ENCODE measurements at places on chromosomes 16 and 17.

- no peak for DNase-seq
Observed at GRCh38 chr17:75839942-75840798, 4.0 kb downstream of the UNC13D start.

- no peak for DNase-seq
Observed at GRCh38 chr17:43354371-43354770, 44.4 kb upstream of the ARL4D start.

- DNase-seq: no peak
Observed at GRCh38 chr17:74454197-74455024, 12.0 kb upstream of the CD300A start.

DNA sequence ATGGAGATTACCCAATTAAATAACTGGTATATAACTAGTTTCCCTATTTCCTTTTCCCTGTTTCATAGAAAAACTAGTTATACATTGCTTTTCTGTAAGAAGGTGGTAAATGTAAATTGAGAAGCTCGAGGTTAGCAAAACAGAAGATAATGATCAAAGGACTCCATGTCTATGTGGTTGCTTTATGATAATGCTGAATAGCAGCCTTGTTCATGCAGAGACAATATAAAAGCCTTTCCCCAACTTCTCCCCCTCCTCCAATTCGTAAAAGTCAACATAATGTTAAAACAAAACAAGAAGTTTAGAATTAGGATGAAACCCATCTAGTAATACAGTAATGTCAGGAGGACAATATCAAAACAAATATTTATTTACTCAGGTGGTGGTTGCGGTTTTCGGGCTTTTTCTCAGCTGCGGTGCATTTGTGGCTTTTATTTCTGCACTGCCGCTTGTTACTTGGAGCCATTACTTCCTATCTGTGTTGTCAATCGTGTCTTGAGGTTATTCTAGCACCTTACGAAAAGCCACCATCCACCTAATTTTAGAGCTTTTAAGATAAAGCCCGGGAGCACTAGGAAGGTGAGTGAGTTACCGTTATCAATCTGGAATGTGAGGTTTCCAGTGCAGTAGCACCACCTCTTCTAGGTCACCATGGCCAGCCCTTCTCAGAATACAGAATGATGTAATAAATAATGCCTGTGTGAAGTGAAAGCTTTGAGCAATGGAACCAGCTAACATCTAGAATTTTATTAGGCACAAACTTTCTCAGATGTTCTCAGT is 297.5 kb downstream of the CDH13 start:
- no peak for DNase-seq

- no peak for DNase-seq
Observed at GRCh38 chr16:2795395-2796143, 2.7 kb upstream of the PRSS41 start.

DNA sequence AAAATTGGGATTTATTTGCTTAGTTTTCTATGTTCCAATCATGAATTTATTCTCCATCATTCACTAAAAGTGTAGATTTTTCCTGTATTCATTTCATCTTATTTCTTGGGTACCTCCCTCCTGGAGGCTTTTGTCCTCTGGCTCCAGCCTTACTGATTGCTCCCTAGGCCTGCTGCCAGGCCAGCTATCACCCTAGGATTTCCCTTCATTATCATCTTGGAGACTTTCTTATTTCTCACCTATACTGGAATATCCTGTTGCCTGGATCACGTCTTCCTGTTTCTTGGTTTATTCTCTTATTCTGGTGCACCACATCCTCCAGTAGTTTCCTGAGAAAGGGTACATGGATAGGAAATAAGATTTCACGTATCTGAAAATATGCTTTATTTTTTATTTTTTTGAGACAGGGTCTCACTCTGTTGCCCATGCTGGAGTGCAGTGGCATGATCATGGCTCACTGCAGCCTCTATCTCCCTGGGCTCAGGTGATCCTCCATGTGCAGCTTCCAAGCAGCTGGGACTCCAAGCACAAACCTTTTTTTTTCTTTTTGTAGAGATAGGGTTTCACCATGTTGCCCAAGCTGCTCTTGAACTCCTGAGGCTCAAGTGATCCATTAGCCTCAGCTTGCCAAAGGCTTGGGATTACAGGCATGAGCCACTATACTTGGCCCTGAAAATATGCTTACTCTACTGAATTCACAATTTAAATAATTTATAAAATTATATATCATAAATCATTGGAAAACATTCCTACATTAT is 13.3 kb upstream of the KPNB1 start:
- DNase-seq: no peak

GRCh38 chr16:84823484-84823883 is 3.7 kb downstream of the CRISPLD2 start:
- DNase-seq: peak; percentile 44

DNA sequence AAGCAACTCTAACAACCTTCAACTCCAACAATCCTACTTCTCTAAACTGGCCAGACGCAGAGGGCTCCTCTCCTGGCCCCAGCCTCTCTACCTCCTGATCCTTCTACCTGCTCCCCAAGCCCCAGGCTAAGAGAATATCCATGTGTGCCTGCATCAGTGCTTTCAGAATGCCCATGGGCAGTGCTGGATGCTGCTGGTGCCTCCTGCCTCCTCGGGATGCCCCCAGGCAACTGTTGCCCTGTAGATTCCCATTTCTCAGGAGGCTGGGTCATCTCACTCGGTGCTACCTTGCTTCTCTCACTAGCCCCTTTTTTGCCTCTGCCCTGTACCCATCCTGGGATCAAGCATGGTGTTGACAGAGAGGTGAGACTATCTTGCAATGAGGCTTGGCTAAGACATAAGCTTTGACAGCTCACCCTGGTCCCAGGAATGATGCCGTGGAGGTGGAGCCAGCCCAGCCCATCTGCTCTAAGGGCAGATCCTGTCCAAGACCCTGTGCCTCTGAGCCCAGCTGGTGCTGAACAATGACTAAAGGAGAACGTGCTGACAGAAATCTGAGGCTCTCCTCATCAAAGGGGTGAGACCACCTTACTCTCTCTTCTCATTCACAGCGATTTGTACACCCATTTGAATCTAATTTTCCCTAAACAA is 19.4 kb upstream of the SUPT4H1 start:
- DNase-seq: no peak

DNA sequence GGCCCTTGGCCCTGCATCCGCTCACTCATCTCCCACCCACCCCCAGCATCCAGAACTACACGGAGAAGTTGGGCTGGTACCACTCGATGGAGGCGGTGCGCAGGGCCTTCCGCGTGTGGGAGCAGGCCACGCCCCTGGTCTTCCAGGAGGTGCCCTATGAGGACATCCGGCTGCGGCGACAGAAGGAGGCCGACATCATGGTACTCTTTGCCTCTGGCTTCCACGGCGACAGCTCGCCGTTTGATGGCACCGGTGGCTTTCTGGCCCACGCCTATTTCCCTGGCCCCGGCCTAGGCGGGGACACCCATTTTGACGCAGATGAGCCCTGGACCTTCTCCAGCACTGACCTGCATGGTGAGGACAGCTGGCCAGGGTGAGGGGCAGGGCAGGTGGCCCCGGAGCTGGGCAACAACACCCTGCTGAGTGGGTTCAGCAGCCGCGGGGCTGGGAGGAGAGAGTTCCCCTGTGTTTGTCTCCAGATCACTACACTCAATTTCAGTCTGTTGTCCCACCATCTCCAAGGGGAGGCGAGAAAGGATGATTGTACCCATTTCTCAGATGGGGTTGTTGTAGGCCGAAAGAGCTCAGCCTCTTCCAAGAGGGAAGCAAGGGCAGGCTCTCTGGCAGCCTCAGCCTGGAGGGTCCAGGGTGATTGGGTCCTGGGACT is 14.4 kb downstream of the MMP15 start:
- no peak for DNase-seq

GRCh38 chr17:49523706-49524472 is 28.8 kb downstream of the NGFR start:
- DNase-seq: no peak

DNA sequence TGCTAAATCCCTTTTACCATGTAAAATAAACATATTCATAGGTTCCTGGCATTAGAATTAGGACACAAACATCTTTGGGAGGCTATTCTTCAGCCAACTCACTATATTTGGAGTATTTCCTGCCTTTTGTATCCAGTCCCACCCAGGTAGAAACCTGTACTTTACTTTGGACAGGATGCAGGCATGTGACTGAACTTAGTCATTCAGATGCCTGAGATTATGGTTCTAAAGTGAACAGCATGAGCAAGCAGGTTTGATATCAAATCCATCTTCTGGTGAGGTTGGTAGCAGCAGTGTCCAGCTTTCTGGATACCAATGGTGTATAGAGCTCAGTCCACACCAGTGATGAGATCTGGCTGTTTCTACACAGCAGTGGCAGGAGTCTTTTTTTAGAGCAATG is 20.2 kb downstream of the CA10 start:
- DNase-seq: no peak

DNA sequence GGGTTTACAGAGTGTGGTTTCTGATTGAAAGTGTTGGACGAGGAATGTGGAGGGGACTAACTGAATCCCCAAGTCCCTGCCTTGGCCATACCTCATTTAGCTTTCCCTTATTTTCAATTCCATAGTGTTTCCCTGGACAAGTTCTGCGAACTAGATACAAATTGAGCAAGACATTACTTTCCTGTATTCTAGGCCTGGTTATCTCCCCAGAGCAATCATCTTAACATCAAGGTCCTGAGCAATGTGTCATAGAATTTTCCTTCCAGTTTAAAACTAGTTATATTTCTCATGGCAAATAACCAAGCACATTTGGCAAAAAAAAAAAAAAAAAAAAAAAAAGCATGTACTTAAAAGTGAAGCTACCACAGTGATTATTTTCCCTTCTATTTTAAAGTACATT is 330.1 kb downstream of the CDH11 start:
- no peak for DNase-seq

GRCh38 chr17:55577687-55578086 is 66.4 kb upstream of the SMIM36 start:
- peak; percentile 12 for DNase-seq

DNA sequence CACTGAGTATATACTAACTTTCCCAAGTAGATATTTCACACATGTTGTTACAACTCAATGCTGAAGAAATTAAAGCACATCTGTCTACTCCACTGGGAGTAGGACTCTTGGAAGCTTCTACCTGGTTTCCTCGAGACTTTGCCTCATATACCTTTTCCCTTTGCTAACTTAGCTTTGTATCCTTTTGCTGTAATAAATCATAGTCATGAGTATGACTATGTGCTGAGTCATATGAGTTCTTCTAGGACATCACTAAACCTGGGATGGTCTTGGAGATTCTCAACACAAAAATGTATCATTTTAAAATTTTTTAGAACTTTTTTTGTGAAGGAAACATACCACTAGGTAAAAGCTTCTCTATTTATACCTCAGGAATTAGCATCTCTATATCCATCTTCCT is 39.8 kb downstream of the ABCA5 start:
- no peak for DNase-seq

GRCh38 chr17:16429083-16429482 is 13.7 kb downstream of the TRPV2 start:
- no peak for DNase-seq

DNA sequence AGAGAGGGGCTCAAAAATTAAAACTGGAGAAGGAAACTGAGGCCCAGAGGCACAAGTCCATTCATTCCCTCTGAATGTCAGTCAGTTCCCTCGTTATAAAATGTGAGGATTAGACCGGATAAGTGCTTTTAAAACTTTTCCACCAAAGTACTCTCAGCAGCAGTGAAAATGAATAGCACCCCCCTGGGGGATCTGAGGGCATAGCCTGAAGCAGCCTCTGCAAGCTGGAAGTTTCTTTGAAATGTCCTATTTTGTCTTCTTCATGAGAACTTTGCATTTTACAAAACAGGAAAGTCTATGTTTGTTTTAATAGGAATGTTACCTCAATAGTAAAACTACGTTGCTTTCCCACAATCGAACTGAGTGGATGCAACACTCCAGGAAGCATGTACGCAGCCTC is 273.0 kb downstream of the CEP112 start:
- DNase-seq: no peak
